Right cardiac atrium (tissue), 5 donors: ENCODE measurements at places on chromosomes 2 and 18. TPM values are rescaled to one million over a fixed set of nuclear protein-coding genes. Genes with fewer than 3 reads are reported as not detected.

GRCh38 chr2:190481339-190481738, 53.2 kb downstream of the NEMP2 start:
- DNase-seq, result no peak

DNA sequence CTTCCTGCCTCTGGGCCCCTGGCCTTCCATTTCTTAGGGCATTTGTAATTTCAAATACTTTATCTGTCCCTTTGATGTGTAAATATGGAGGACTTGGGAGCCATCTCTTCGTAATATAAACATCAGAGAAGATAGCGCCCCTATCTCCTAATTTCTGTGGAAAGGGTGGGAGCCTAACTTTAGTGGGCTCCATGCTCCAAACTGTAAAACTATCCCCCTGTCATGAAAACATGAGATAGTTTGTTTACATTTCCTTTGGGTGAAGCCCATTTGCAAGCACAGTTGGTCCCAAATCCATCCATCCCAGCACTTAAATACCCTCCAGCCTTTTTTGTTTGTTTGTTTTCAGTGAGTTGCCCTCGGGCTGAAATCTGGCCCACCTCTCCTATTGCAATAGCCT, 782.6 kb upstream of the FSHR start:
- no peak for DNase-seq

GRCh38 chr2:130819608-130820278, 17.0 kb upstream of the ARHGEF4 start:
- DNase-seq, result peak; percentile 78

The FOXI3 gene
- not detected for polyA plus RNA-seq

DNA sequence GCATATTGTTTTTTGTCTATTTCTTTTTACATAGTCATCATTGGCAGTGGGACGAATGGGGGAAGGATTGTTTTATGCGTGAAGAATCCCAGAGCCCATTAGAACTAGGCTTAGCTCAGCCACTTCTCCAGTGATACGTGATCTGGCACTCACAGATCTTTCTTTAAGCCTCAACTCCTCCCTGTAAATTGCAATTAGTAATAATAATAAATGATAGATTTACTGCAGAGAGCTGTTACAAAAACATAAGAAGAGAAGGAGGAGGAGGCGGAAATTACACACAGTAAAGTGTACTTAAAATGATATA, 629.3 kb downstream of the NRXN1 start:
- DNase-seq, result no peak

The ZAP70 gene
- 1.3 TPM for polyA plus RNA-seq

DNA sequence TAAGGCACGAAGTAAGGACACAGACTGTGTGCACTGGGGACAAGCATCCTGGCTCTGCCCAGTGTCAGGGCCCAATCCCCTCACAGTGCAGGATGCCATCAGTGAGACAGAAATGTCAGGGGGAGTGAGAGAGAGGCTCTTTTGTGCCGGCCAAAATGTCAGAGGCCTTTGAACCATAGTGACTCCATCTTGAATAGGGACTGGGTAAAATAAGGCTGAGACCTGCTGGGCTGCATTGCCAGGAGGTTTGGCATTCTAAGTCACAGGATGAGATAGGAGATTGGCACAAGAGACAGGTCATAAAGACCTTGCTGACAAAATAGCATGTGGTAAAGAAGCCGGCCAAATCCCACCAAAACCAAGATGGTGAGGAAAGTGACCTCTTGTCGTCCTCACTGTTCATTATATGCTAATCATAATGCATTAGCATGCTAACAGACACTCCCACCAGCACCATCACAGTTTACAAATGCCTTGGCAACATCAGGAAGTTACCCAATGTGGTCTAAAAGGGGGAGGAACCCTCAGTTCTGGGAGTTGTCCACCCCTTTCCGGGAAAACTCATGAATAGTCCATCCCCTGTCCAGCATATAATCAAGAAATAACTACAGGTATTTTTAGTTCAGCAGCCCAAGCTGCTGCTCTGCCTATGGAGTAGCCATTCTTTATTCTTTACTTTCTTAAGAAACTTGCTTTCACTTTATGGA, 337.4 kb downstream of the LPIN1 start:
- no peak for DNase-seq

- DNase-seq, result no peak
Measured at GRCh38 chr2:105597011-105597805, 147.5 kb upstream of the NCK2 start.

DNA sequence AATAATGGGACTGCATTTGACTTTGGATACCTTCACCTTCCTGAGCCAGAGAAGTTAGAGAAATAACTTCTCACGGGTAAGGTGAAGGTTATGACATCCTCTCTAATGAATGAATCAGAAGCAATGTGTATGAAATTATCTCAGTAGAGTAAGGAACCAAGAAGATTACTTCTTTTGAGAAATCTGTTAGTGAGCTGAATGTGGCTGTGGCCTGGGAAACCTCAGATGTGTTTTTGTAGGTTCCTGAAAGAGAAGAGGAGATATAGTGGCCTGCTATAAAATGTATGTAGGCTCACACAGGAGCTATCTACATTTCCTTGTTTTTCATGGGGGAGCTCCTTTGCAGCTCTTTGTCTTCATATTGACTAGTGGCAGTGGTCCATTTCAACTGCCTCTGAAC, 262.6 kb downstream of the CLIP4 start:
- no peak for DNase-seq

- no peak for DNase-seq
Measured at GRCh38 chr2:161139098-161139987, 20.9 kb upstream of the TANK start.

The SEPTIN10 gene
- polyA plus RNA-seq, result 27.9 TPM

The PRSS56 gene
- polyA plus RNA-seq, result 0.05 TPM

DNA sequence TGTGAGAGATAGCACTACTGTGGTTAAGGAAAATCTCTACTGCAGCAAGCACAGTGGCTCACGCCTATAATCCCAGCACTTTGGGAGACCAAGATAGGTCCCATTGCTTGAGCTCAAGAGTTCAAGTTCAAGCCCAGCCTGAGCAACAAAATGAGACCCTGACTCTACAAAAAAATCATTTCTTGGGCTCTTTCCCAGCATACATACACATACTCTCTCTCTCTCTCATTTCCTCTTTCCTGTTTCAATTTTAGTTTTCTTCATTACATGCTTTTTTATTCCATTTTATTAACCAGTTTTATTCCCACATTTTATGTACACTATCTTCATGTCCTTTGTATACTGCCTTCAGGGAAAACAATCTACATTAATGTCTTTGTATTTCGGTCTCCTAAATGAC, 14.6 kb downstream of the WDR33 start:
- no peak for DNase-seq

DNA sequence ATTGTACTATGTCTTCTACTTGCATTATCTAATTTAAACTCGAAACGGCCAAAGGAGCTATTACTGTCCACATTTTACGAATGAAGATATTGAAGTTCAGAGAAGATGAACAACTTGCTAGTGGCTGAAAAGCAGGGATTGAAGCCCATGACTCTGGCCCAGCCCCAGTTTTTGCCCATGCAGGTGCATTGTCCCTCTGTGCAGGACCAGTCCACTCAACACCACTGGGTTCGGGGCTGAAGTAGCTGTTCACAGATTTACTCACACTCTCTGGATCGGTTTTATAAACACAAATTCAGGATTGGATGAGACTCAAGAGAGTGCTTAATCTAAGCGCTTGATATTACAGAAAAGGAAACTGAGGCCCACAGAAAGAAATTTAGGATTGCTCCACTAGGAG, 1.4 kb upstream of the IHH start:
- no peak for DNase-seq

The UGT1A5 gene
- not detected for polyA plus RNA-seq

The TOGARAM2 gene
- polyA plus RNA-seq, result 17.4 TPM
